ENCODE measurements at places on chromosomes 5 and 9. TPM values are rescaled to one million over a fixed set of nuclear protein-coding genes. Genes with fewer than 3 reads are reported as not detected.

DNA sequence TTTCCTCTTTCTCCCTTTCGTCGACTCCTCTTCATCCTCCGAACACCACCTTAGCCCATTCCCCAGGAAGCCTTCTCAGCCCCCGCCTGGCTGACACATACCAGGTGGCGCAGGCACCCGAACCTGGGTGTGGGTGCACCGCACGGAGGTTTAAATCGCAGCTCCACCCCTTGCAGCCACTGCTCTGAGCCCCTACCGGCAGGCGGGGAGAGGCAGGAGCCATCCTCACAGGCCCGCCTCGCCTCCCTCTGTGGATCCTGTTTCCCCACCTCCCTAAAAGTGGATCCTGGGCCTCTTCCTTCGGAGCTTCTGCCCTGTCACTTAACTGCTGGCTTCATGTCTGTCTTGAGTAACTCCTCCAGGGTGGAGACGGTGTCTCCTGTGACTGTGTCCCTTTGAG lies 110.7 kb downstream of the OLFM1 start:
- no peak for DNase-seq

DNA sequence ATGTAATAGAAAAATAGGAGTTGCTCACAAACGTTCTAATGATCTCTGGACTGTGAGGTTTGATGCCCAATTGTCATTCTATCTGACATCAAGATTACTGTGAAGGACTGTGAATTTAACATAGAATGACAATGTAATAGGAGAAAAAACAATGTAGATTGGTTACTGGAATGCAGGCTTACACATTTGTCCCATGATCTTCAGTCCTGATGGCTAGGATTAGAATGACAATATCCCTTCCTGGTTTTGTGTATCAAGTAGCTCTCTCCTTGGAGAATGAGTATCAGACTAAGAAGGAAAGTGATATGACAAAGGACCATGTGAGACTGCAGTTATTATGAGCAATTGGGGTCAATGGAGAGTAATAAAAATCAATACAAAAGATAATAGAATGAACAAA lies 862.2 kb upstream of the C9orf72 start:
- no peak for DNase-seq

DNA sequence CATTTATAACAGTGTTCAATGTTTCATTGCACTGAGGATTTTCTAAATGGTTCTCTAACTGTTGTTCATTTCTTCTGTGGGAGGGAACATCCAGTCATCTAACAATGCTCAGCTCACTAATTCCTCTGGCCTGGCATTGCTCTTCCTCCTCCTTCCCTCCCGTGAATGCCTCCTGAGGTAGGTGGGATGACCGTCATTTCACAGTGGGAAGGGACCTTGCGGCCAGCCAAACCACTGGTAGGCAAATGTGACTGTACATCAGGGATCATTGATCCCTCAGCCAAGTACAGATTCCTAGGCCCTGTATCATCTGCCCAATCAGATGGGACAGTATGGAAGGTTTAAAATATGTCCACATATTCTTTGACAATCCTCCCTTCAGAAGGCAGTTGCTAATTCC lies 23.7 kb upstream of the VDAC1 start:
- DNase-seq, result no peak

GRCh38 chr5:103135461-103135860 lies 15.4 kb downstream of the PPIP5K2 start:
- DNase-seq, result no peak

SIMC1 gene
- 15.7 TPM for total RNA-seq
